Hematopoietic multipotent progenitor cell (in vitro differentiated cells): ENCODE measurements at places on chromosomes 13 and 19. TPM values are rescaled to one million over a fixed set of nuclear protein-coding genes. Genes with fewer than 3 reads are reported as not detected.

DNA sequence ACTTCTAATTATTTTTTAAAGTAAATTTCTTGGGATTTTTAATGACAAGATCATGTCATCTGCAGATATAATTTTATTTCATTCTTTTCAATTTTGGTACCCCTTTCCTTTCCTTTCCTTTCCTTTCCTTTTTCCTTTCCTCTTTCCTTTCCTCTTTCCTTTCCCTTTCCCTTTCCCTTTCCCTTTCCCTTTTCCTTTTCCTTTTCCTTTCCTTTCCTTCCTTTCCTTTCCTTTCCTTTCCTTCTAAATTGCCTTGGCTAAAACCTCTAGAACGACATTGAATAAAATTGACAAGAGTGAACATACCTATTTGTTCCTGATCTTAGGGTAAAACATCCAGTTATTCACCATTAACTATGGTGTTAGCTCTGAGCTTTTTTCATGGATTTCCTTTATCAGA is 334.1 kb downstream of the NDFIP2 start:
- no peak for DNase-seq

PROZ gene
- not detected for total RNA-seq

- no peak for DNase-seq
Observed at GRCh38 chr19:45100846-45101252, 7.9 kb downstream of the PPP1R37 start.

DNA sequence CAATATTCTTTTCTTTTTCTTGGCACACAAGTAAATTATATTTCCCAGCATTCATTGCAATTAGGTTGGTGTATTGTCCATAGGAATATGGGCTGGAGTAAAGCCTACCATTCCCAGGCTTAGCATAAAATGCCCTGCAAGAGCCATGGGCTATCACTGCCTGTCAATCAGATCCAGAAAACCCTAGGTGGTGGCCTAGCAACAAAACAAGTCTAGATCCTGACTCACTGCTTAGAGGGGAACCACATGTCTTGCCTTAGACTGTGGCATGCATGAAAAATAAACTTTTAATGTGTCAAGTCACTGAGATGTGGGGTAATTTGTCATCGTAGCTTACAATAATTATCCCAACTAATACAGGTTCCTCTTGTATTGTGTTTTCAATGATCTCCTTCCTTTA is 16.2 kb downstream of the SOX21 start:
- no peak for DNase-seq

DNA sequence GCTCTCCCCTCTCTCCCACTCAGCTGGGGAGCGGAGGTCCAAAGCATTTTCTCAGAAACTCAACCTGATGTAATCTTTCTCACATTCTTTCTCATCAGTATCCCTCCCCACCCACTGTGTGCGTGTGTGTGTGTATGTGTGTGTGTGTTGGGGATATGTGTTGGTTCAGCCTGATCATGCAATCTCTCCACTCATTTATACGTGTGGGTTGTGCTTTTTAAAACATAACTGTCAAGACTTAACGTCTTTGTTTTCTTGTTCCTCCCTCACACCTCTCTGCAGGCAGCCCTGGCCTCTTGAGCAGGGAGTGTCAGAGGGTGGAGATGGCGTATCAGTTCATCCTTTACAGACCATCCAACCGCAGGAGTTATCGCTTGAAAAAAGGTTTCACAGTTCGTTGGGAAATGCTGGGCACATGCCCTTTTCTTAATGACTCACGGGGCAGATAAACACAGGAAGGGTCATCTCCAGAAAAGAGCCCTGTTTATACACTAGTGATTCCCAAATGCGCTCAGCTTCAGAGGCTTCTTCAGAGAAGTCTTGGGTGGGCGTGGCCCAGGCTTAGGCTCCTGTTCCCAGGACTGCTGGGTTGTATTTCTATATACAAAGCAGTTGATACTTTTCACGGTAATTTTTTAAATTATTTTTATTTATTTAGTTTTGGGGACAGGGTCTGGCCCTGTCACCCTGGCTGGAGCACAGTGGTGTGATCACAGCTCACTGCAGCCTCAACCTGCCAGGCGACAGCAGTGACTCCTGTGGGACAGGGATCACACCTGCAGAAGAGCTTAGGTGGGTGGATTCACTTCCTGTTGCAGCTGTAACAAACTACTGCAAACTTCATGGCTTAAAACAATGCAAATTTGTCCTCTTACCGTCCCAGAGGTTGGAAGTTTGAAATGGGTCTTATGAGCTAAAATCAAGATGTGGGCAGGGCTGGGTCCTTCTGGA is 60.3 kb downstream of the CCDC70 start:
- no peak for DNase-seq

DNA sequence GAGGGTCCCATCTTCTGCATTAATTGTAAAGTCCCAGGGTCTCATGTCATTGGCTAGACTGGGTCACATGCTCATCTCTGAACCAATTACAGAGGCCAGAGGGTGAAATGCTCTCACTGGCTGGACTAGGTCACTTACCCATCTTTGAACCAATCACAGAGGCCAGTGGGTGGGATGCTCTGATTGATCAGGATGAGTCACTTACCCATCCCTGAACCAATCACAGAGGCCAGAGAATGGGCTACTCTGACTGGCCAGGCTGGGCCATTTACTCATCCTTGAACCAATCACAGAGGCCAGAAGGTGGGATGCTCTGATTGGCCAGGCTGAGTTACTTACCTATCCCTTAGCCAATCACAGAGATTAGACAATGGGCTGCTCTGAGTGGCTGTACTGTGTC is 5.3 kb downstream of the MISP start:
- DNase-seq: peak; percentile 33

GRCh38 chr13:38849315-38849714 is 141.3 kb downstream of the STOML3 start:
- DNase-seq: no peak

- DNase-seq: peak; percentile 53
Observed at GRCh38 chr19:11137542-11138384, 17.8 kb downstream of the SPC24 start.

GRCh38 chr19:7734220-7735203 is 2.6 kb upstream of the CLEC4G start:
- no peak for DNase-seq

DNA sequence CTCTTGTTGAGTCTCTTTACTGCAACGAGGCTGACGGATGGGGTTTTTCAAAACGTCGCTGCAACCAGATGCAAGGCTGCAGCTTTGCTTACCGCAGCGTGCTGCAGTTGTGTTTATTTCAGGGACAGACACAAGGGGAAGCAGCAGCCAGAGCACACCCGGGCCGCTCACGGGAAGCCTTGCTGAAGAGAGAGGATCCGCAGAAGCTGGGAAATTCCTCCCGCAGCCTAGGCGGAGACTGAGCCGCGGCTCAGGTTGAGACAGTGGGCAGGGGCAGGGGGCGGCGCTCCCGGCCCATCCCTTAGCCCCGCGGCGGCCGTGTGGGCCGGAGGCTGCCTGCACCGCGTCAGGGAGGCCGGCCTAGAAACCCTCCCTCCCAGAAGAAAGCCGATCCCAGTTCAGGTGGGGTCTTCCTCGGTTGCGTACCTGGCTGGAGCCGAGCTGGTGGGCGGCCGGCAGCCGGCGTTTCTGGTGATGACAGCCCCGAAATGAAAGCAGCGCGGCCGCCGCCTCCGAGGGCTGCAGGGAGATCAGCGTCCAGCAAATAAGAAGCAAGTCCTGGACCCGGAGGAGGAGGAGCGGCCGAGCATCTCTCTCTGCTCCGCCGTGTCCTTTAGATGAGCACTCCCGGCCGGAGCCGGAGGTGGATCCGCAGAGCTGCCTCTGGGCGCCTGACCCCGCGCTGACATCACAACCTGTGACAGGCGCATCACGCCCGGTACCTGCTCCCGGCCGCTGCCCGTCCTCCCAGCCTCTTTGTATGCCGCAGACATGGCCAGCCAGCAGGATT is at the start of gene FRY:
FRY (plus strand) TSS at position 750 of the 790 bp plus-strand sequence; CDS start at position 772, 22 bp downstream.
- peak; percentile 82 for DNase-seq
